Fibroblast of upper back skin (primary cell): ENCODE measurements at places on chromosomes 5 and 9.

- peak; percentile 83 for DNase-seq
Measured at GRCh38 chr9:127163409-127163808, 41.0 kb upstream of the ANGPTL2 start.

GRCh38 chr5:141487131-141487530 is 1.8 kb upstream of the PCDHGC5 start:
- no peak for DNase-seq

- DNase-seq = no peak
Measured at GRCh38 chr5:177596775-177597238, 3.1 kb upstream of the B4GALT7 start.

DNA sequence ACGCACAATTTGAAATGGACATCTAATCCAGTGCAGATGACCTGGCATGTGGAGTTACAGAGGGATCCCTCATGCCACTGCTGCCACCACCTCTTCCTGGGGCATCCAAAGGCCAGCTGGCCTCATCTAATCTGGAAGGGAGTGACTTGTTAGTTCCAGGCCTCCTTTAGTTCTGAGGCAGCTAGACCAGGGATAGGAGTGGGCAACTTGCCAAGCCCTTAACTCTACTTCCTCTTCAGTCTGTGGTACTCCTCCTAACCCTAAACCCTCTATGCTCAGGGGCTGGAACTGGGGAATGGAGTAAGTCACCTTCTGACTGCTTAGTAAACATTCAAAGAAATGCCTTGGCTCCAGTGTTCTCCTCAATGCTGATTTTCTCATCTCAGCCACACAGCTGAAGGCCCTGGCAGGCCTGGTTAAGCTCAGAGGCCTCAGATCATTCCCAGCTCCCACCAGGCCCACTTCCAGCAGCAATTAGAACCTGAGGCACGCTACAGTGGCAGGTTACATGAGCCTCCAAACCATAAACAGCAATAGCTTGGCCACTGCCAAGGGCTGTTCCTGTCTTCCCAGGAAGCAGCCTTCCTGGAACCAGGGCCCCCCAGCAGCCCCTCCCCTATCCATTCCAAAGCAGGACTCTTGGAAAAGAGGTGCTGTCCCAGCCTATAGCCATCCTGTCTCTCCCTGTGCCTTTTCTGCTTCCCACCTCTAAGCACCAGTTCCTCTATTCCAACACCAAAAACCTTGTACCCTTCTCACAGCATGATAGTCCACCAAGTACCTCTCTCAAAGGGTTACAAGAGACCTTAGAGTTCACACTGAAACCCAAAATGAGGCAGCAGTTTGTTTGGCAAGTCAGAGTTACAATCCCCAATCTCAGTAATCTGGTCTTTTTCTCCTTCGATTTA is 2.0 kb downstream of the EIF4EBP3 start:
- peak; percentile 18 for DNase-seq

DNA sequence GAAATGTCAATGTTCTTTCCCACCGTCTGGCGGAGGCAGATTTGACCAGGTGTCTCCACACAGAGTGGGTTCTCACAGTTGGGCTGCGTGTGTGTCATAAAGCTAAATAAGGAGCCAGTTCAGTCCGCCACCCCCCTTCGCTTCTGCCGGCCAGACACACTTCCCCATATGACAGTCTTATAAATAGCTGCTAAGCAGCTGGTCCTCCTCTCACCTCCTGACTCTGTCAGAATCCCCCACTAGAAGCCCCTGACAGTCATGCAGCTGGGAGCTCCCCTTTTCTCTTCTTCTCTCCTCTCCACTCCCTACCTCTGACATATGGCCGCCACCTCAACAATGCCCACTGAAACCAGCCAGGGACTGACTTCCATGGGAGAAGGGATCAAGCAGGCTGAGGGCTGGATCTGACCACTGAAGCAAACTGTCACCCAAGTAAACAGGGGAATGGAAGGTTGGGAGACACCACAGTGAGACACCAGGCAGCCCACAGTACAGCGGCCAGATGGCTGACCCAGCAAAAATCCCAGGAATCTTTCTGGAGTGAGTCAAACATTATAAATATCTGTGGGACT is 141.9 kb upstream of the EFNA5 start:
- peak; percentile 82 for DNase-seq

DNA sequence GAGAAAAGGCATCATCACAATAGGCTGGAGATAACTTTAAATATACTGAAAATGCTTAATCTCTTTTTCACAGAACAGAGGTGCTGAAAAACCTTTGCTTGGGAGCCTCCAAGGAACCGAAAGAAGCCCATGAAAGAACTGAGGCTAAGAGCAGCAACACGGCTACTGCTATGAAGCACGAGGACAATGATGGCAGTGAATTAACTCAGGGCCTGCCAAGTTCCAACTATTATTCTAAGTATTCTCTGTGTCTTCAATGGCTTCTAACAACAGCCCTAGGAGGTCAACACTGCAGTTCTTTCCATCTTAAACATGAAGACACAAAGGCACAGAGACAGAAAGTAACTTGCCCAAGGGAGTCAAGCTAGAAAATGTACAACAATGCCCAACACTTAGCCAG is 293.0 kb upstream of the DAP start:
- DNase-seq = no peak

DNA sequence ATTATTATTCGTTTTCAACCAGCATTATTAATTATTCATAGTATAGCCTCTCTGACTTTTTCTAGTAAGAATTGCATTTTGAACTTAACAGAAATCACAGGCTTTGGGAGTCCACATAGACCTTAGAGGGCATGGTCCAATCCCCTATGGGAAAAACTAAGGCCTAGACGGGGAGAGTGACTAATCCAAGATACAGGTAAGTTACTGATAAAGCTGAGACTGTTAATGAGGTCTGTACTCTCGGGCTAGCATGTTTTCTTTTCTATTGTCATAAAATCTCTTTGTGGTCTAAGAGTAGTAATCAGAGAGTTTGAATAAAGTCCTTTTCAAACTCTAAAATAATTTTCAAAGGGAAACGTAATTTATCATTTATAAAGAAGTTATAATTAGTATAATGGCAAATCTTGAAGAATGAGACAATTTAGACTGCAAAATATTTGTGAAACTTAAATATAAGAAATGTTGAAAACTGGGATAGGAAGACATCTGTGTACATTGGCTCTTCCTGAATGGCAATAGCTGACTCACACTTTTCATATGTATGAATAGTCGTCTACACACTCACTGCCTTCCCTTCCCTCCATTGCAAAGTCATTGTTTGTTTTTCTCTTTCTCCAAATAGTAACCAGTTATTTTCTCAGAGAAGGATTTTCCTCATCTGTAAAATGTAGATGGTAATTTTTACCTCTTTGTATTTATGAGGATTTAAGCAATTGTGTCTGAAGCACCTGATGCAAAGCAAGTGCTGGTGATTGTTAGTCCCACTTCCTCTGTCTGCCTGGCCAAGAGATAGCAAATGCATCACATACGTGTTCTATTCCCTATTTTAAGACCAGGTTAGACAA is 207.9 kb upstream of the CD180 start:
- DNase-seq = peak; percentile 53

GRCh38 chr9:37438359-37438758 is 15.9 kb downstream of the GRHPR start:
- no peak for DNase-seq

GRCh38 chr5:94337617-94338016 is 280.8 kb downstream of the KIAA0825 start:
- no peak for DNase-seq

GRCh38 chr9:70112981-70113380 is 69.3 kb downstream of the MAMDC2 start:
- DNase-seq = no peak

GRCh38 chr5:121288781-121289180 is 562.9 kb upstream of the FTMT start:
- no peak for DNase-seq

DNA sequence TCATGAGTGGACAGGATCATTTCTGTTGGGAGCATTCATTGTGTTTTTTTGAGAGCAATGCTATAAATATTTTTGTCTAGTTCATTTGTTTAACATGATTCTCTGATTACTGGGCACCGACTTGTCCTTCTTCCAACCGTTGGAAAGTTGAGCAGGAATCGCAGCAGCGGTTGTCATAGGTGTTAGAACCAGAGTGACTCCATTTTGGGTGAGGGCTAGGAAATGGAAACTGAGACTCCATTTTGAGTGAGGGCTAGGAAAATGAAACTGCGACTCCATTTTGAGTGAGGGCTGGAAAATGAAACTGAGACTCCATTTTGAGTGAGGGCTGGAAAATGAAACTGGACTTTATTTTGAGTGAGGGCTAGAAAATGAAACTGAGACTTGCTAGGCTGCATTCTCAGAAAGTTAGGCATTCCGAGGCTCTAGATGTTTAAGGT is 100.6 kb downstream of the ICE1 start:
- no peak for DNase-seq

DNA sequence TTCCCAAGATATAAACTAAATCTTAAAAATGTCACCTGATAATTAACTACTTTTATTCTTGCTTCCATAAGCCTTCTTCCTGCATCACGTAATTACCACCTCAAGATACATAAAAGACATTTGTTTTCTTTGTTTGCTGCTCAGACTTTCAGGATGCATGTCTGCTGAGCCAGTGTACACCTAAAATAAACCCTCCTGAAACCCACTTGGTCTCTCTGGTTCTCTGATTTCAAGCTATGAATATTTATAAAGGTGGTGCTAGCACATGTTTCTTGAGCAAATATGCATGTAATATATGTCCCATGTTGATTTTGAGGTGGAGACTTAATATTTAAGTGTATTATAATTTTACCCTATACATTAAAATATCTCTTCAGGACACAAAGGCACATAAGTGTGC is 1627.7 kb upstream of the CDH9 start:
- DNase-seq = no peak

DNA sequence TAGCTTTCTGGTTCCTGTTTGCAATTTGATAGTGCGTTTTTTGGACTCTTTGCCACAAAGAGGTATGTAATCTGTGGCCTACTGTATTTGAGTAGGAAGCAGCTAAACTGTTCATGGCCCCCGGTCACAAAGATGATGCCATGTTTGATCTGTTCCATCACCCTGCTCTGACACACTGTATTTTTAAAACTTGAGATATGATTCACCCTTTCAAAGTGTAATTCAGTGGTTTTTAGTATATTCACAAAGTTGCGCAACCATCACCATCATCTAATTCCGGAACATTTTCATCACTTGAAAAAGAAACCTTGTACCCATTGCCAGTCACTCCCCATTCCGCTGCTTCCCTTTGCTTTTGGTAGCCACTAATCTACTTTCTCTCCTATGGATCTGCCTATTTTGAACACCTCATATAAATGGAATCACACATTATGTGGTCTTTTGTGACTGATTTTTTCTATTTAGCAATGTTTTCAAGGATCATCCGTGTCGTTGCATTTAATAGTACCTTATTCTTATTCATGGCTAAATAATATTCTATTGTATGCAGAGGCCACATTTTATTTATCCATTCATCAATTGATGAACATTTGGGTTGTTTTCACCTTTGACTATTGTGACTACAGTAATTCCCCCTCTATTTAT is 141.6 kb downstream of the NR3C1 start:
- DNase-seq = peak; percentile 77

- no peak for DNase-seq
Measured at GRCh38 chr5:1917830-1918487, 35.2 kb upstream of the IRX4 start.

- no peak for DNase-seq
Measured at GRCh38 chr5:141399555-141400258, 2.0 kb downstream of the PCDHGB5 start.

DNA sequence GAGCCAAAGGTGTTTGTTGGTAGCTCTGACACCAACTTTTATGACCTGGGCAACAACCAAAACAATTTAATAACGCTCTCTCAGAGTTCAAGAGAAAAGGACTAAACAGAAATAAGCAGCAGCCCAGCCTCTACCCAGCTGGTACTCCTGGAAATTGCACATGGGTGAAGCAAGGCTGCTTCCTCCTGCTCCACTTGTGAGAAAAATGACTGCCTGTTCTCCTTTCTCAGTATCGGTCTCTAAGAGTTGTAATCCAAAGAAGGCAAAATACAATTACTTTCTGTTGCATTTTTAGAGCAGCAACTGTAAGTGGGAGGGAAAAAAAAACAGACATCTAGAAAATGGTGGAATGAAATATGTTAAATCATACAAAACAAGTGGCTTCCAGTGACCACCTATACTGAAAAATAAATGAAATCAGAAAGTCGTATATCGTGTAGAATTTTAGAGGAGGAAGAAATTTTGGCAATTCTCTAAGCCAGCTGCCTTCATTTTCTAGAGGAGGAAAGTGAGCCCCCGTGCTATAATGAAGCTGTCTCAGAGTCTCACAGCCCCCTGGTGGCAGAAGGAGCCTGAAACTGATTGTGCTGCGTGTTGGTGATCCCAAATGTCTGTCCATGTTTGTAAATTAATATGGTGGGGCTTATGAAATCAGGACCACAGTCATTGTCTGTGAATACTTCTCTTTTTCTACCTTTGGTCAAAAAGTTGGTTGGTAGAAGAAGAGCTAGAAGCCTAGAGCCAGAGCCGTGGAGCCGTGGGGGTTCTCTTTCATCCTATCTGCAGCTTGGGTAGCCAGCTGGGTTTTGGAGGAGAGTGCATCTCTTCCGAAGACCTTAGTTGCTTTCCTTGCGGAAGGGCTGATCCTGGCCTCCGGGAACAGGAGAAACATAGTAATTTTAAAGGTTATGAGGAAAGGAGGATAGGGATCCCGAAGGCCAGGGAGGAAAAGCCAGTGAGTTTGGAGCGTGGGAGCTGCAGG is 139.9 kb downstream of the PIP5K1B start:
- DNase-seq = peak; percentile 1

- DNase-seq = no peak
Measured at GRCh38 chr5:17076272-17076671, 140.2 kb upstream of the MYO10 start.

DNA sequence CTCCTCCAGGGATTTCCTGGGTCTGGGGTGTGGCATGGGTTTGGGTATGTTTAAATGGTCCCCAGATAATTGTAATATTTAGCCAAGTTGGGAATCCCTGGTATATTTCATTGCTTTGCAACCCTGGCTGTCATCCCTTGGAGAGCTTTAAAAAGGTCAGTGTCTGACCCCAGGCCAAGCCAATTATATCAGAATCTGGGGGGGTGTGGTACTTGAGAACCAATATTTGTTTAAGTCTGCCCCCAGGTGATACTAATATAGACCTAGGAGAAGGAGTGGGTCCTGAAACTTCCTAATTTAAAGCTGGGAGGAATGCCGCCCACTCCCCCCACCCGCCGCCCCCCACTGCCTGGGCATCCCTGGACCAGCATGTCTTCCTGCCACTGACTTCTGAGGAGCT is 38.2 kb upstream of the SLC2A8 start:
- no peak for DNase-seq

DNA sequence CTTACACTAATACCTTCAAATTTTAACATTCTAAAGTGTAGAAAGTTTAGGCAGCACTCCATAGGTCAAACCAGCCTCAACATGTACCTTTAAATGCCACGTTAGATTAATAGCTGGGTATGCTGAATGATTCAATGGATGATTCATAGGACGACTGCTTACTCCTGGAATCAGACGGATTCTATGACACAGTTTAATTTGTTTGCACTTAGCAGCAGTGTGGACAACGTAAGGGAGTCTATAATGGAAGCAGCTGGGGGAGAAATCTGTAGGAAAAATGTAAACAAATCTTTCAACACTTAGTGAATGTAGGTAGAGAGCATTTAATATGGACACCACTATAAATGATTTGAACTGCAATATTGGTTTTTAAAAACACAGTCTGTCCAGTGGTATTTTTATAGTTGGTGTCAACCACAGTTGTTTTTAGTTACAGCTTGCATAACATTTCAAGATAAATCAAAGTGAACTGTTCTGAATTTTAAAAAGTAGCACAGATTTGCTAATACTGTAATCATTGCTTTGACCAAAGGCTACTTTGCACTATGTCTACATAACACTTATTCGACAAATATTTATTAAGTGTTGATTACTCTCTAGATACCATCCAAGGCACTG is 701.5 kb upstream of the MEF2C start:
- DNase-seq = peak; percentile 95
